HuH-7 (cell line): ENCODE measurements at places on chromosomes 7 and 10.
A peak's percentile ranks its signal among the peaks of the same experiment; 100 is the strongest.

DNA sequence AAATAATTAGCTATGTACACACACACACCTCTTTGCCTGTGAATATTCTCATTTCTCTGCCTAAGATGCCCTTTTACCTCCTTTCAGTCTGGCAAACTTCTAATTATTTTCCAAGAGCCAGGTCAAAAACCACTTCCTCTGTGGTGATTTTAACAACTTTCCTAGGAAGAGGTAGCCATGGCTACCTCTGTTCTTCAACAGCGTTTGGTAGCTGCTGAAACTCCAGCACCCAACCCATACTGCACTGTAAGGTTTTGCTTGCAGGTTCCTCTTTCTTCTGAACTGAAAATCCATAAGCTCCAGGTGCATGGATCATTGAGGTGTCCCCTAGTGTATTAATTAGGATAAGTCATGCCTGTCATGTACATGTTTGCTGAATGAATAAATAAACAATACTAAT lies 25.6 kb downstream of the NRCAM start:
- no peak for DNase-seq

DNA sequence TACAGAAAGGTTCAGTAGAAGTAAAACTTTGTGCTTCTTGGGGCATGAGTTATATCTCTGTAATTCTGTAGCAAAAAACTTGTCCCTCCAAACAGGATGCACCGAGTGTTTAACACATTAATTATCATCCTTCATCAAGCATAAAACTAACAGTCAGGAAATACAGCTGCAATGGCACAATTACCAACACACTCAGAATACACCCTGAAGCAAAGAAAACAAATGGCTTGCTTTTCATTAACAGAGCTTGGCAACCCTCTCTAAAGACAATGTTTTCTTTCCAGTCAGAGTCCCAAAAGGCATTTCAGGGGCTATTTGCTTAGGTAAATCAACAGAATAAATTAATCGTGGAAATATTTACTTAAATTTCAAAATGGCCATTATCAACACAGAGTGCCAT lies 107.7 kb downstream of the ICA1 start:
- no peak for DNase-seq

DNA sequence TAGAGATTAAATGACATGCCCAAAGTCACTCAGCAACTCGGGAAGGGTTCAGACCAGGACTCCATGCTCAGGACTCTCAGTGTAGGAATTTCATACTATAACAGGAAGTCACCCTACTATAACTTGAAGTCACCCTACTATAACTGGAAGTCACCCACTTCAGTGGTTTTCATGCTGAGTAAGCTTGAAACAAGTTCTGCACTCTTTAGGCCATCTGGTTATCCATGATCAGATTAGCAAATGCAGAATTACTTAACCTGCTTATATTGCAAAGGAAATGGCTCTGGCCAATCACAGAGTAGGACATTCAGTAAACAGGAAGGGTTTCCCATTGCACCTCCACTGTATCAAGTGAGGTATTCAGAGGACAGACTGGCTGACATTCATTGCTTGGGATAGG lies 1240.4 kb downstream of the GATA3 start:
- no peak for DNase-seq

- DNase-seq = peak; percentile 50
These were observed 117.4 kb upstream of the POM121L12 start for GRCh38 chr7:52917982-52918578.

DNA sequence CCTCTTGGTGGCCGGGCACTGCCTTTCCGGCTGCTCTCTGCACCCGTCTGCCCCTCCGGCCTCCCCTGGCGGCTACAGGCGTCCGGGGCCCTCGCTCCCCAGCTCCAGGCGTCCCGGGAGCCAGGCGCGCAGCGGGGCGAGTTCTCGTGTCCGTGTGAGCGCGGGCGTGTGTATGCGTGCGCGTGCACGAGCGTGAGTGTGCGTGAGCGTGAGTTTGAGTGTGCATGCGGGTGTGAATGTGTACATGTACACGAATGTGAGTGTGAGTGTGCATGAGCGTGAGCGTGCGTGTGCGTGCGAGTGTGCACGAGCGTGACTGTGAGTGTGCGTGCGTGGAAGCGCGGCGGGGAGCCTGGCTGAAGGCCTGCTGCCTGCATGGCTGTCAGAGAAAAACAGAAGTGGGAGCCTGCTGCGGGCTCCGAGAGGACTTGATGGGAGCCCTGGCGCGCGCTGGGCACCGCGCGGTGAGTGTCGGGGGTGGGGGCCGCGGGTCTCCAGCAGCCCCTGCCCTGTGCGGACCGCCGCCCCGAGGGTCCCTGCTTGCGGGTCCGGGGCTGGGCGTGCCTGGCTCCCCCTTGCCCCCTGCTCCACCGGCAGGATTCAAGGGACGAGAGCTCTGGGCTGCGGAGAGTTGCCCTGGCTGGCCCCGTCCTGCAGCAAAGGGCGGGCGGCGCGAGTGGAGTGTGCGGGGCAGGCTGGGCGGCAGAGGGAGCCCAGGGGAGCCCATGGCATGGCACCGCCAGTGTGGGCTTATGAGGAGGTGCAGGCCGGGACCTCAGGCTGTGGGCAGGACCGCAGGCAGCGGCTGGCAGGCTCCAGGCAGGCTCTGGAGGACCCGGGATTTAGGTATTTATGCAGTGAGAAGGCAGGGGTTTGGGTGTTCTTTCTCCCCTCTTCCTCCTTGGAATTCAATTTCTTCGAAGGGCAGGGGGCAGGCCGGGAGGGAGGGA lies 75.8 kb upstream of the EN2 start:
- no peak for DNase-seq

DNA sequence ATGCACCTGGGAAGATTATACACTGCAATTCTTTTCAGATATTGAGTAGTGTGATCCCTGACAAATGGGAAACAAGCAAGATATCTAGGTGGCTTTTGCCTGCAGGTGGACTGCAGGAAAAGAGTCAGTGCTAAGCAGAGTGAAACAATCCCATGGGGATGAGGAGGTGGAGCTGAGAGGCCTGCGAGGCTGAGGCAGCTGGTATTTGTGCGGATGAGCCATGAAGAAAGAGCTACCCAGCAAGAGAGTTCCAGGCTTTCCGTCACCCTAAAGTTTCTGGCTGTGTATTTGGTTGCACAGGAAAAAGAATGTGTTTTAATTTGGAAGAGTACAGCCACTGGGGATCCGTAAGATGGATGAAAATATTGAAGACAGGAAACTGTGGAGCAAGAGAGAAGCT lies 714.1 kb upstream of the COBL start:
- DNase-seq = no peak

DNA sequence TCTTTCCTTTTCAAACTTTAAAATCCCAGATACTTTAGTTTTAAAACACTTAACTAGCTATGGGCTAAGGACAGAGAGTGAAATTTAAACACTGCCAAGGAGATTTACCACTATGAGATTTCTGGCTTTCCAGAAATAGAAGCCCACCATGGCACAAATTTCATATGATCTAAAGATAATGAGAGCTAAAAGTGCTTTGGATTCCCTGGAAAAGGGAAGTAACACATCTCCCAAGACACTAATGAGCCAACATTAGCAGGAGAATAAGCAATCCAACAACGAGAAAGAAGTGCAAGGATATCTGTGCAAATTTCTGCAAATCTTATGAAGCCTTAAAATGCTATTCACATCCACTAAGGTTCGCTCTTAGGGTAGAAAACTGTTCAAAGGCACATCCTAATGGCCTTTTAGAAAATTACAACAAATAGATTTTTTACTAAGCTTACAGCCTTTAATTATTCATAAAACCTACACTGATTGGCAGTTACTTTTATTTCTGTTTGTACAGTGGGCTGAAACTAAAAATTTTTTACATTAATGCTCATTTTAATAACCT lies 100.3 kb downstream of the RAPGEF5 start:
- no peak for DNase-seq

- DNase-seq = no peak
These were observed 106.4 kb downstream of the BMPER start for GRCh38 chr7:34011696-34012095.

GRCh38 chr7:37290731-37291130 lies 157.9 kb downstream of the ELMO1 start:
- DNase-seq = no peak

- DNase-seq = peak; percentile 17
These were observed 47.3 kb downstream of the MYPN start for GRCh38 chr10:68156373-68157185.

GRCh38 chr10:79266543-79267312 lies 80.5 kb upstream of the PPIF start:
- no peak for DNase-seq

- no peak for DNase-seq
These were observed 36.8 kb downstream of the NACAD start for GRCh38 chr7:45052011-45052410.

DNA sequence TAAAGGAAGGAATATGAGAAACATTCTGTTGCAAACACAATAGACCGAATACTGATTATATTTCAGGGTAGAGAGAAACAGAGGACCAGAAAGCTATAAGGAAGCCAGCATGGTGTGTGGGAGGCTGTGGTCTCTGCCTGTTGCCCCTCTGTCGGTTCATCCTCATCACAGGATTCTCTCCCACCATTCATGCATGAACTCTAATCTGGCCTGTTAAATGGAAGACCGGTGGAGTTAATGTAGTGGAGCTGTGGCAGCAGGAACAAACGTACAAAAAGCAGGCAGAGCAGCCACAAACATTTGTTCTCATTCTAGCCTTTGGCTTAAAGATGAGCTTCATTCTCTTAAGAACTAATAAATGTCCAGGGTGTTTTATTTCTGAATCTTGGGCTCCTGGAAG lies 902.4 kb downstream of the LRMDA start:
- DNase-seq = no peak

- no peak for DNase-seq
These were observed 166.1 kb upstream of the TCERG1L start for GRCh38 chr10:131477457-131478121.

DNA sequence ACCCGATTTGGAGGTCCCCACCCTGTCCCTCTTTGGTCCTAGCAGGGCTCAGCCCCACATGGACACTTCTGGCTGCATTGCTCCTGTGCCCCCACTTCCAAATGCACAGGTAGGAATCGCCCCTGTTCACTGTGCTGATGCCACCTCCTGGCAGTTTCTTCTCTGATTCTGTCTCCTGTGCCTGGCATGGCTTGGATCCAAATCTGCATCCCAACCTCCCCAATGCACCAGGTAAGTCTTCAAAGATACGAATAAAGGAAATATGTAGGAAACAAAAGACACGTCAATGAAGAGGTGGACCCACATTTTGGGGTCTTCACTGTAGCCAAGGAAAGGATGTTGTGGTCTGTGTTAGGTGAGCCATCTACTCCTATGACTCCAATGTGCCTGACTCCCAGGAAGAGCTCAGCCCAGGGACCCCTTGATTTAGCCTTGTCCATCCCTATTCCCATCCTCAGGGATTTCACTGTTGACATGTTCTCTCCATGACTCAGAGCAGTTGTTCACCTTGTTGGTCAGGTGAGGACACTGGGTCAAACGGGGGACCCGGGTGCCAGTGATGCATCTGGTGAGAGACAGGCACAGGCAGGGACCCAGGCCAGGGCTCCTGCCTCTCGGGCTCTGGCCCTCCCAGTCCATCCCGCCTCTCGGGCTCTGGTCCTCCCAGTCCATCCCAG lies 341.8 kb downstream of the CXCL12 start:
- DNase-seq = no peak

DNA sequence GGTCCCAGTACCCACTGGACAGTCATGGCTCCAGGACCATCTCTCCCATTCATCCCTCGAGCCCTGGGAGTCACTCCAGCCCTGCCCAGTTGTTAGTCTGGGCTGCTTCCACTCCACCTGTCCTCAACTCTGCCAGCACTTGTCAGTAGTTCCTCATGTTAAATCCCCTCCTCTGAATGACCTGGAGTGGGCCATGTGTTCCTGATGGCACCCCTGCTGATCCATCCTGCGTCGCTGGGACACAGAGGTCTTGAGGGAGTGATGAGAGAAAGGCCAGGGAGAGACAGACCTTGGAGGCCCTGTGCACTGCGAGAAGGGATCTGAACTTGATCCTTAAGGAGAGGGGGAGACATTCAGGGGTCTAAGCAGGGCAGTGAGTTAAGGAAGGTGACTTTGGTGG lies 174.9 kb downstream of the GRID1 start:
- DNase-seq = no peak

DNA sequence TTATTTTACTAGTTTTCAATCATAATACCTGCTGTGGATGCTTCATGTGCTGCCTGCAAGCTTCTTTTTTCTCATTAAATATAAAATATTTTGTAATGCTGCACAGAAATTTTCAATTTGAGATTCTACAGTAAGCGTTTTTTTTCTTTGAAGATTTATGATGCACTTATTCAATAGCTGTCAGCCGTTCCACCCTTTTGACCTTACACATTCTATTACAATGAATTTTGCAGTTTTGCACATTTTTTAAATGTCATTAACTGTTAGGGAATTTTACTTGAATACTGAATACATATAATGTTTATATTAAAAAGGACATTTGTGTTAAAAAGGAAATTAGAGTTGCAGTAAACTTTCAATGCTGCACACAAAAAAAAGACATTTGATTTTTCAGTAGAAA lies 103.0 kb downstream of the PTEN start:
- DNase-seq = no peak

DNA sequence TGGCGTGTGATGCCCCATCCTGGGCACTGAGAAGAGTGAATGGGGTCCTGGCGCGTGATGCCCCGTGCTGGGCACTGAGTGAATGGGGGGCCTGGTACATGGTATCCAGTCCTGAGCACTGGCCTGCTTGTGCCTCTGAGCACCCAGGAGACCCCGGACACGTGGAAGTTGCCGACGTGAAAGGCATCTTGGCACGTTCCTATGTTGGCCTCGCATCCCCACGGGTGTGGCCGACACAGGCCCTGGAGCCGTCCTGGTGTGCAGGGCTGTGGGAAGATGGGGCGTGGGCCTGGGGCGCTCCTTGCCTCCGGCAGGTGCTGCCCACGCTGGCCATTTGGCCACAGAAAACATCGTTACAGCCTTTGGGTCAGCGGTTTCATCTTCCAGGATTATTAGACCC lies 35.5 kb downstream of the CFAP46 start:
- DNase-seq = no peak

GRCh38 chr10:109430043-109430760 lies 493.1 kb downstream of the XPNPEP1 start:
- no peak for DNase-seq

DNA sequence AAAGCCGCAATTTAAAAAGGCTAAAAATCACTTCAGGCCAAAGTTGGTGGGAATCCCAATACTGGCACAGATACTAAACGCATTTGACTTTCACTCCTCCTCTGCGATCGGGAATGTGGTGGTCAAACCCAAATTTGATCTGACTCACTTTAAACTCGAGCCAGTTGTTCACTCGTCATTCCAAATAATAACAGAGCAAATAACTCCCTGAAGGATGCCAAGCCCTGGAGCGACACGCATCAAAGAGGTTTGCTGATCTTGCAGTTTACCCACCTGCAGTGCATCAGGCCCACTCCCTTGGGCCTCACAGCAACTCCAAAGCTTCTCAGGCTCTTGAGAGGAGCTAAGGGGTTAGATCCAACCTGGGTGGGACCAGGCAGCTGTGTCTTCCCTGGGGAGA lies 12.2 kb downstream of the PTN start:
- no peak for DNase-seq
